GM20000 (cell line): ENCODE measurements at places on chromosomes 5 and 9.

DNA sequence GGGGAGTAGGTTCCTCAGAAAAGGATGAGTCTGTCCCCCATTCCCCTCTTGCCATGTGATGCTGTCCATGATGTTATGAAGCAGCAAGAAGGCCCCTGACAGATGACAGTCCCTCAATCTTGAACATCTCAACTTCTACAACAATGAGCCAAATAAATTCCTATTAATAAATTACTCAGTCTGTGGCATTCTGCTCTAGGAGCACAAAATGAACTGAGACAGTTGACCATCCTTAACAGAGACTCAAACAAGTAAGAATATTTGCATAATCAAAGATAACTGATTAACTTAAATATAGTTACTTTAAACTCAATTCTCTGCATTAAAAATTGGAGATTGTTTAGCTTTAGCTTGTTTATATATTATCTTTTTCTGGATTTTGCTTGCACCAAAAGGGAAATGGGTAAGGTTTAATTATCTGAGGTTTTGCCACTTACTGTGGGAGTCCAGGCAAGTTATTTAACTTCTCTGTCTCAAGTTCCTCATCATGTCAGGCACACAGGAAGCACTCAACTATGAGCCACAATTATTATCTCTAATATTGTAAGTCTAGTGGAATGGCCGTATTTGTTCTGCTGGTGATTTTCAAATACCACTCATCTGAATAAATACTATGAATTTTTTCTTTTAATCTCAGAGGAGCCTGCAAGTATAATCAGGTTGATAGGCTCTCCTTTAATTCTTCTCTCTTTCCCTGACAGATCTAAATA, 162.9 kb downstream of the TSSK1B start:
- DNase-seq = no peak

DNA sequence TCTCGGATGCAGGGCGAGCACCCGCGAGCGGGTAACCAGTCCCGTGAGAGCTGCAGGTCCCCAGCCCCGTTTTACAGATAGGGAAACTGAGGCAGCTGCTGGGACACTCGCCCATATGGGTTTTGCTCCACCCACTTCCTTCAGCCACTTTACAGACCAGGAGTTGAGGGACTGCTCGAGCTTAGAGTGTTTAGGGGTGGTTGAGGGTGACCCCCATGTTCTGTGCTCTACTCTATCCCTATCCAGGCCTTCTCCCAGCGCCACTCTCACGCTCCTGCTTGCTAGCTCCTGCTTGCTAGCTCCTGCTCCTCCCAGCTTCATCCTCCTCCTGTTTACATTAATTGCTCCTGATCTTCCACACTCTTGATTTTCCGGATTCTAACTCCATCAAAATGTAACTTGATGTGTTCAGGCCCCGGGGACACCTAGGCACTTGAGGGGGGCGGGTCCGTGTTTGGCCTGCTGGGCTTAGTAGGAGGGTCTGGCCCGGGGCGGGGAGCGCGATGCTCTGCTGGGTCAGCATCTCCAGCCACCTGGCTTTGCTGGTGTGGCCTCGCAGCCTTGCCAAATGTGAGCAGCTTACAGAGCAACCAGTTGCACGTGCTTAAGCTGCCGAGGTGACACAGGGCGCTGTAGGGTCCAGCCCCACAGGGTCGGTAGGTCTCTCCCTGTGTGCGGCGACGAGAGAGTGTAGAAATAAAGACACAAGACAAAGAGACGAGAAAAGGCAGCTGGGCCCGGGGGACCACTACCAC, 1.5 kb upstream of the PTGES2 start:
- DNase-seq = no peak

GRCh38 chr5:108303086-108303485, 78.8 kb downstream of the FBXL17 start:
- DNase-seq = no peak

DNA sequence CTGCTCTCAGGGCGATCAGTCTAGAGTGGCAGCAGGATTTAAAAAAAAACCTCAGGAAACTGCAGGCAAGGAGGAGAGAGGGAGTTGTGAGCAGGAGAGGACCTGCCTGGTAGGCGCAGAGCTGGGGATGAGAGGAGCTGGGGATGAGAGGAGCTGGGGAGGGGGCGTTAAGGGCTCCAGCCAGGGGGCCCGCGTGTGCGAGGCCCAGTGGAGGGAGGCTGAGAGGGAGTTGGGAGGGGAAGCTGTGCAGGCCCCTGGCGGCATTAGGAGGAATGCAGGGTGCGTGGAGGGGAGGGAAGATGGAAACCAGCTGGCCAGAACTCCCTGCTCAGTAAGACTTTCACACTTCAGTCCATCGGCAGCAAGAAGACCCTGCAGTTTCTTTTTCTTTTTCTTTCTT, 45.2 kb upstream of the HMCN2 start:
- no peak for DNase-seq

DNA sequence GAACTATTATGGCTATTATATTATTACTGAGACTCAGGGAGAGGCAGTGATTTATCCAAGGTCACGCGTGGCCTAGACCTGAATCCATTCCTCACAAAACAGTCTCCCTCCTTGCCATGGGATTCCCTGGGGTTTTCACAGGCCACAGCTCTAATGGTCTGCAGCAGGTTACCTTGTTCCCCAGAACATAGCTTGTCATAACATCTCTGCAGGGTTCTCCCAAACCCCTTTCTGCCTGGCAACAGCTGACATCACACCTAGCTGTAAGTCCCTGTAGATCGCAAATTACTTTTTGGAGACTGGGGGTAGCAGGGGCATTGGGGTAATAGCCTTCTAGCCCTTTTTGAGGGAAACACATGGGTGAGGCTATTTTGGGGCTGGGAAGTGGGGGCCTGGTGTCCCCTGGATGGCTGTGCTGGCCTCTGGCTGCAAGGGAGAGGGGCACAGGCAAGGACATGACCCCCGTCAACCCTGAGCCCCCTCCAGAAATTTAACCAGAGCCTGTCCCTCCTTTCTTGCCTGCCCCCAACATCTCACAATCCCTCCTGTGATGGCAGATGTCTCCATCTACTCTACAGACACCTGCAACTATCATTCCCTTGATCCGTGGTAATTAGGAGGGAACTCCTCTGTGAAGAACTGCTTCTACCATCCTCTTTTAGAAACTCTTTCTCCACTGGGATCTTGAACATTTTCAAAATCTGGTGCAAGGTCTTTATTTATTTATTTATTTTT, 1.3 kb downstream of the CD74 start:
- no peak for DNase-seq

- no peak for DNase-seq
These were observed 137.1 kb upstream of the FSTL4 start for GRCh38 chr5:133749331-133749985.

DNA sequence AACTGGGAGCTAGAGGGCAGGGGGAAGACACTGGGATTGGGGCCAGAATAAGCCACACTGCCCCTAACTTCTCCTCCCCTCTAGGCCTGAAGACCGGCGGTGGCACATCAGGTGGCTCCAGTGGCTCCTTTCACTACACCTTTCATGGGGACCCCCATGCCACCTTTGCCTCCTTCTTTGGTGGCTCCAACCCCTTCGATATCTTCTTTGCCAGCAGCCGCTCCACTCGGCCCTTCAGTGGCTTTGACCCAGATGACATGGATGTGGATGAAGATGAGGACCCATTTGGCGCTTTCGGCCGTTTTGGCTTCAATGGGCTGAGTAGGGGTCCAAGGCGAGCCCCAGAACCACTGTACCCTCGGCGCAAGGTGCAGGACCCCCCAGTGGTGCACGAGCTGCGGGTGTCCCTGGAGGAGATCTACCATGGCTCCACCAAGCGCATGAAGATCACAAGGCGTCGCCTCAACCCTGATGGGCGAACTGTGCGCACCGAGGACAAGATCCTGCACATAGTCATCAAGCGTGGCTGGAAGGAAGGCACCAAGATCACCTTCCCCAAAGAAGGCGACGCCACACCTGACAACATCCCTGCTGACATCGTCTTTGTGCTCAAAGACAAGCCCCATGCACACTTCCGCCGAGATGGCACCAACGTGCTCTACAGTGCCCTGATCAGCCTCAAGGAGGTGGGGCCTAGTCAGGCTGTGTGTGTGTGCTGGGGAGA, 6.8 kb downstream of the DNAJB5 start:
- no peak for DNase-seq

GRCh38 chr5:138967791-138968448, 92.8 kb upstream of the LRRTM2 start:
- no peak for DNase-seq

GRCh38 chr5:14009575-14009974, 65.1 kb upstream of the DNAH5 start:
- no peak for DNase-seq

- DNase-seq = peak; percentile 17
These were observed 122.4 kb upstream of the NMUR2 start for GRCh38 chr5:152527358-152528052.

GRCh38 chr9:109272745-109273144, 48.1 kb downstream of the EPB41L4B start:
- DNase-seq = no peak

DNA sequence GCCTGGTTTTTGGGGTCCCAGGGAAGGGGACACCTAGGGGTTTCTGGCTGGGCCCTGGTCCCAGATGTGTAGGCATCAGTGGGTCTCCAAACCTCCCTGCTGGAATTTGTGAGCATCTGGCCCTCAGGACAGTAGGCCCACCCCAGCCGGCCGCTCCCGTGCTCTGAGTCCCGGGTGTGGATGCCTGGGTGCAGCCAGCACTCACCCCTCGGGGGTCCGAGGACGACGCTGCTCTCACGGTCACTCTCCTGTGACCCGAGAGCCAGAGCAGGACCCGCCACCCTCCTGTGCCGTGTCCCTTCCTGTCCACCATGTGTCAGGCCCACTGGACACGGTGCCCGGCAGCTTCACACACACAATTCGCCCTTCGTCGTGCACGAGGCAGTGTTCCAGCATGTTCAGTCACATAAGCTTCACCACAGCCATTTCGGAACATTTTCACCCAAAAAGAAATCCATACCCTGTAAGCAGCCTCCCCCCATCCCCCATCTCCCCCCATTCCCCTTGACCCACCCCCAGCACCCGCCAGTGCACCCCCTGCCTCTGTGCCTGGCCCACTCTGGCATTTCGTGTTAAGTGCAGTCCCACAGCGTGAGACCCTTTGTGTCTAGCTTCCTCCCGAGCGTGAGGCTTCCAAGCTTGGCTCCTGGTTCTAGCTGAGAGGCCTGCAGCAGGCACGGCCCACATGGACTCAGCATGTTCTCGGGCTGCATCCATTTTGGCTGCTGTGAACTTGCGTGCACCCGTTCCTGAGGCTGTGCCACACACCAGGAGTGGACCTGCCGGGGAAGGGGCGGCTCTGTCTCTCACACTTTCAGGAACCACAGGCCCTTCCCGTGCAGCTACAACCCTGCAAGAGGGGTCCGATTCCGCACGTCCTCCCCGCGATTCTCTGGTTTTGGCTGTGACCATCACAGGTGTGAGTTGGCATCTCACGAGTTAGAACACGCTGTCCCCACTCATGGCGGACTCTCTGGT, 40.5 kb downstream of the NKD2 start:
- no peak for DNase-seq

DNA sequence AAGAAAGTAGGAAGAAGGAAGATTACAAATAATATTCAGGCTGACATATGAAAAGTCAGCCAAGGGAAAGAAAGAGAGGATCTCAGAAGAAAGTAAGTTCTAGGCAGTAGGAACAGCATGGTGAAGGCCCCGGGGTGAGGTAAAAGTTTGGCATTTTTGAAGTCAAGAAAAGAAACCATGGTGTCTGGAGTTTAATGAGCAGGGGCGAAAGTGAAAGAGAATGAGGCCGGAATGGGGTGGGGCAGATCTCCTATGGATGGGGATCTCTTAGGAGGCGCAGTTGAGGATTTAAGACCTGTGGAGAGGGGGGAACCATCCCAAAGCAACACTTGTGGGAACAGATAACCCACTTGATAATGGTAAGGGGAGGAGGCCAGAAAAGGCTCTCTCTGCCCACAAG, 42.3 kb upstream of the SMAD5 start:
- DNase-seq = no peak

GRCh38 chr9:111937781-111938426, 41.3 kb downstream of the UGCG start:
- peak; percentile 48 for DNase-seq

GRCh38 chr9:113504725-113505590, 41.4 kb downstream of the RGS3 start:
- no peak for DNase-seq

DNA sequence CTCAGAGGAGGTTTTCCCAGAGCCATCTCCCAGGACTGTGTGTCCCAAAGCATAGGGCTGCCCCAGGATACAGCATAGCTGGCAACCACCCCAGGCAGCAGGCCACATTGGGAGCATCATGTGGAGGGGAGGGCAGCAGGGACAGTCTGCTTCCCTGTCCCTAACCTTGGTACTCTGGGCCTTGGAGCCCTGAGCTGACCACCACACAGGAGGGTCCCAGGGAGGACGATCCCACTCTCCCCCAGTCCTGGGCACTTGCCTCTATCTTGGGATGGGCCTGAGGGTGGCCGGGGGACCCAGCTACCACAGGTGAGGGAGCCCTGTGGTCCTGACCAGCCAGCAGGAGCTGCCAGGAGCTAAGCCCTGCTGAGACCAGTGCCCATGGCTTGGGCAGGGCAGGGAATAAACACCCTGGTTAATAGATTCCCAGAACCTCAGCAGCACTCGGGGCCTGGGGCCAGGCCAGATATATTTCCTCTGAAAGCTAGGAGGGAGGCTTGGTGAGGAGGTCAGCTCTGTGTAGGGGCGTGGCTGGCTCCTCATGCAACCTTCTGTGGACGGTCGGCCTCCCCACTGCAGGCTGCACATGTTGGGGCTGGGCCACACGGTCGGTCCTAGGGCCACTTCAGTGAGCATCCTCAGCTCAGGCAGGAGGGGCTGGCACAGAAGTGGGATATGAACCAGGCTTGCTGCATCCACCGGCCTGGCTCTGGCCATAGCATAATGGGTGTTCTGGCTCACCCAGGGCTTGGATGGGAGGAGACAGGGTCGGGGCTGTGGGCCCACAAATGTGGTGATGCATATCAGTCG, 4.2 kb downstream of the NINJ1 start:
- DNase-seq = no peak

GRCh38 chr9:10003047-10003446, 609.8 kb downstream of the PTPRD start:
- no peak for DNase-seq

DNA sequence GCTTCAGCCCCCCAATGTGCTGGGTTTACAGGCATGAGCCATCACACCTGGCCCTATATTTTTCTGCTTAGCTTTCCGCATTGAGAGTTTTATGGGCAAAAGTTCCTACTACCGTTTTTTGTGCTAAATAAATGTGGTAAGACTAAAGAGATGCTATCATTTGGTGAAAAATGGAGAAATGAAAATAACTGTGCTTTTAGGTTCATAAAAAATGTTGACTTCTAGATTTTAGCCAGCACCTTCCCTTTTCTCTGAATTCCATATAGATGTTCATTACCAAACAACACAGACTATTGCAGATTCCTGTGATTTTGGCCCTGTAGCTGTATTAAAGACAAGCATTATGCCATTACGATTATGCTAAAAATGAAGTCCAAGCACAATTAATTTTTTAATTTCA, 72.0 kb upstream of the CTSL start:
- no peak for DNase-seq

GRCh38 chr5:170523142-170523551, 19.3 kb downstream of the KCNIP1 start:
- no peak for DNase-seq
